ENCODE measurements at places on chromosomes 4 and X. TPM values are rescaled to one million over a fixed set of nuclear protein-coding genes. Genes with fewer than 3 reads are reported as not detected.

Gene CPZ
- total RNA-seq, result 0.45 TPM

Gene PCDH7
- 1.5 TPM for total RNA-seq

Gene DDX60
- 4.3 TPM for total RNA-seq

Gene TMEM150C
- total RNA-seq, result 8.1 TPM

Gene DMP1
- total RNA-seq, result not detected

Gene CENPVL3
- not detected for total RNA-seq

Gene SLC49A3
- total RNA-seq, result 7.6 TPM

Gene TMPRSS11D
- not detected for total RNA-seq

Gene TREX2
- 0.23 TPM for total RNA-seq

Gene CLCN5
- total RNA-seq, result 24.8 TPM

Gene PDE6B
- 0.83 TPM for total RNA-seq

Gene EDA2R
- total RNA-seq, result 0.15 TPM

Gene PRR32
- not detected for total RNA-seq

Gene PPEF2
- 0.05 TPM for total RNA-seq

Gene RIPPLY1
- total RNA-seq, result 0.75 TPM
